ENCODE measurements at places on chromosomes 11 and 22. TPM values are rescaled to one million over a fixed set of nuclear protein-coding genes. Genes with fewer than 3 reads are reported as not detected.

DNA sequence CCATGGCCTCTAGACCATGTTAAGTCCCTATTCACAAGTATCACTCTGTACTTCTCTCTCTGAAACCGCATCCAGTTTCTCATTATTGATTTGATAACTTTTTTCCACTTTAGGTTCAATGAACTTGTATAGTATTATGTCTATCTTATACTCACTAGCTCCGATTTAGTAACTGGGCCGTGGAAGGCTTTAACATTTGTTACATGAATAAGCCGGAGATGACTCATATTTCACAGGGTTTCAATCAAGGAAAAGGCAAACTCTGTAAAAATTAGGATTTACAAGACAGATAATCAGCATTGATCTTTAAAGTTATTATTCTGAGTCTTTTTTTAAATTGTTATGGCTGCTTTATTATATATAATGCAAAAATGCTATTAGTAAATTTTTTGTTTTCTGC, 662.2 kb upstream of the CNTN5 start:
- DNase-seq: no peak
- no peak overlapping the region for H3K4me3 ChIP-seq
- no peaks in the 10 kb centered on the region for H3K4me1 ChIP-seq
- no peak overlapping the region for H3K27ac ChIP-seq
- no peaks in the 10 kb centered on the region for H3K36me3 ChIP-seq

MYO18B gene
- 0.45 TPM for total RNA-seq

RAB38 gene
- 14.2 TPM for total RNA-seq

- H3K27ac ChIP-seq: no peak overlapping the region
- no peak overlapping the region for H3K4me3 ChIP-seq
- peaks cover 34% of the 10 kb centered on the region for H3K4me1 ChIP-seq
- no peaks in the 10 kb centered on the region for H3K27me3 ChIP-seq
Observed at GRCh38 chr11:73325036-73325981, 17.2 kb downstream of the ARHGEF17 start.

- no peak overlapping the region for H3K27ac ChIP-seq
- no peaks in the 10 kb centered on the region for H3K36me3 ChIP-seq
- H3K27me3 ChIP-seq: no peaks in the 10 kb centered on the region
- peak overlapping the region; percentile 46 for H3K4me3 ChIP-seq
- H3K4me1 ChIP-seq: no peaks in the 10 kb centered on the region
Observed at GRCh38 chr22:38927033-38927781, 30.2 kb upstream of the APOBEC3A start.

WEE1 gene
- total RNA-seq: 149 TPM

DNA sequence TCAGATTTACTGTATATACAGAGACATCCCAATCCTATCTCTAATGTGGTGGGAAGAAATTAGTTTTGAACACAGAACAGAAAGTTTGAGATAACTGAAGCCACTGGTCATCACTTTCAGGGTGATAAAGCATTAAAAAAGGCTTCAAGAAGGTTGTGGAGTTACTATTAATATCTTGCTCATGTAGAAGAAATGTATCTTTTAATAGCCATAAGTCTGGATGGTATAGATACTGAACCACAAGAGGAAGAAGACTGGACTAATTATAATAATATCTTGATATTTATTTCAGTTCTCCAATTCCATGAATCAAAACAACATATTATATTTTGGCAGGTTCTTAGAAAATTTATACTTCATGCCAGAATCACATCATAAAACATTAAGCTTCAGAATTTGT, 137.1 kb downstream of the TMEM135 start:
- no peaks in the 10 kb centered on the region for H3K27me3 ChIP-seq
- no peak overlapping the region for H3K27ac ChIP-seq
- peaks cover 3% of the 10 kb centered on the region for H3K36me3 ChIP-seq

TYR gene
- total RNA-seq: not detected

DNA sequence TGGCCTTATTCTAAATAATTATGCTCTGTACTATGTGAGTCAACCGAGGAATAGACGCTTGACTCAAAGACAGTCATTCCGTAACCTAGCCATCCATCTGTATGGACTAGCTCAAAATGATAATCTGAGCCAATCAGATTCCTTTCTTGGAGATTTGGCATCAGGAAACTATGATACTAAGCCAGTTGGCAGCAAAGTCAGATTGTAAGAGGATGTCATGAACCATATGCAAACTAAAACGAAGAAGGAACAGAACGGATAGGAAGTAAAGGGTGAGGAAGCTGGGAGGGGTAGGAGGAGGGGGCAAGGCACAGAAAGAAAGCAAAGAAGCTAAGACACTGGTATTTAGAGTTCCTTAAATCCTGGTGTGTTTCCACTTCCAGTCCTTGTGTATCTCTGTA, 10.7 kb upstream of the SESN3 start:
- H3K4me1 ChIP-seq: peaks cover 16% of the 10 kb centered on the region
- H3K36me3 ChIP-seq: no peaks in the 10 kb centered on the region
- no peak overlapping the region for H3K27ac ChIP-seq

DNA sequence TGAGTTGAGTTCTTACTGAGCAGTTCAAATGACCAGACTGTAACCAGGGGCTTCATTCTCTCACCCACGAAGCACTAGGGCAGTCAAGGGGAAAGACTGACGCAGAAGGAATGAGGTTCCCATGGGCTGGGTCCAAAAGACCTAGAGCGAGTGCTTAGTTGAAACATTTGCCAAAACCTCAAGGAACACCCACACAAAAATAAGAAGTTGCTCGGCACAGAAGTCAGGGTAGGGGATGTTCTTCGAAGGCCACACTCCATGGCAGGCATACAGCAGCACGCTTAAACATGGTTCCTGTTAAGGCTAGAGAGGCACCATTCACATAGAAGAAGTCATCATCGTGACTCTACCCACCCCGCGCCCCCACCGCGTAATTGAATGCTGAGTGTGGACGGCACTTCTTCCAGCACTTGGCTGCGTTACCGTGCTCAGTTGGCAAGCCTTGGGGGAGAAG, 52.9 kb downstream of the TIMP3 start:
- H3K4me1 ChIP-seq: no peaks in the 10 kb centered on the region
- H3K4me3 ChIP-seq: no peak overlapping the region
- no peaks in the 10 kb centered on the region for H3K27me3 ChIP-seq
- no peak for DNase-seq

KRTAP5-8 gene
- not detected for total RNA-seq

DUSP18 gene
- total RNA-seq: 2.7 TPM

CASP5 gene
- not detected for total RNA-seq

DNA sequence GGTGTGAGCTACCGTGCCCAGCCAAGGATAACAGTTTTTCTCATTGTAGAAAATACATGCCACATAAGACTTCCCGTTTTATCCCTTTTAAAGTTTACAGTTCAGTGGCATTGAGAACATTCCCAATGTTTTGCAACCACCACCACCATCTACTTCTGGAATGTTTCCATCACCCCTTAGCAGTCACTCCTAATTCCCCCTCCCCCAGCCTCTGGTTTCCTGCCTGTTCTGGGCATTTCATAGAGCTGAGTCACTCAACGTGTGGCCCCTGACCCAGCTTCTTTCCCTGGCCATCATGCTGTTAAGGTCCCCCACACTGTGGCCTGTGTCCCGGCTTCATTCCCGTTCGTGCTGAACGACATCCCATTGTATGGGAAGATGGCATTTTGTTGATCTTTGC, 30.7 kb downstream of the FGF4 start:
- no peaks in the 10 kb centered on the region for H3K4me1 ChIP-seq
- H3K27ac ChIP-seq: no peak overlapping the region
- no peaks in the 10 kb centered on the region for H3K36me3 ChIP-seq

- H3K36me3 ChIP-seq: no peaks in the 10 kb centered on the region
- no peak overlapping the region for H3K27ac ChIP-seq
- no peaks in the 10 kb centered on the region for H3K4me1 ChIP-seq
- DNase-seq: no peak
Observed at GRCh38 chr22:48262596-48263430, 1500.4 kb downstream of the TBC1D22A start.

GRCh38 chr11:35012467-35013191, 96.2 kb downstream of the PDHX start:
- DNase-seq: no peak
- peaks cover 14% of the 10 kb centered on the region for H3K4me1 ChIP-seq
- no peaks in the 10 kb centered on the region for H3K27me3 ChIP-seq
- no peak overlapping the region for H3K27ac ChIP-seq
- H3K4me3 ChIP-seq: no peak overlapping the region

GRCh38 chr11:1011320-1011698, 25.2 kb downstream of the MUC6 start:
- H3K4me1 ChIP-seq: no peaks in the 10 kb centered on the region
- no peak for DNase-seq
- H3K4me3 ChIP-seq: no peak overlapping the region

DNA sequence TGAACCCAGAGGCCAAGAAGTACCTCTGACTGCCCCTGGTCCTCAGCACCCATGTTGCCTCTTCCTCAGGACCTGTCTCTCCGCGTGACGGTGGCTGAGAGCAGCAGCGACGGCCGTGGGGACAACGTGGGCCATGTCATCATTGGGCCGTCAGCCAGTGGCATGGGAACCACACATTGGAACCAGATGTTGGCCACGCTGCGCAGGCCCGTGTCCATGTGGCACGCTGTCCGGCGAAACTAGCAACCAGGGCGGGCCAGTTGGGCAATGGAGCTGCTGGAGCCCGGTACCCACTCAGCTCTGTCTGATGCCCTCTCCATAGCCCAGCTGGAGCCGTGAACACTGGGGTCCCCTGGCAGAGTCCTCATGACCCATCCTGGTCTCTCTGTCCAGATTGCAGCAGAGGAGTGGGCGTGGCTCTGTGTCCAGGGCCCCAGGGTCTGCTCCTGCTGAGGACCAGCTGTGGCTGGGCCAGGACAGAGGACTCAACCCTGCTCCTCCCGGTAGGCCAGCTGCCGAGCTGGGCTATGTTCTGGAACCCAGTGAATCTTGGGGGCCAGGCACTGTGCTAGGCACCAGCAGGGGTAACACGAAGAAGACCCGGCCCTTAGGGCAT, 8.0 kb upstream of the RHOD start:
- DNase-seq: no peak
- H3K4me3 ChIP-seq: no peak overlapping the region
- no peaks in the 10 kb centered on the region for H3K36me3 ChIP-seq
- no peak overlapping the region for H3K27ac ChIP-seq
- H3K4me1 ChIP-seq: no peaks in the 10 kb centered on the region

DNA sequence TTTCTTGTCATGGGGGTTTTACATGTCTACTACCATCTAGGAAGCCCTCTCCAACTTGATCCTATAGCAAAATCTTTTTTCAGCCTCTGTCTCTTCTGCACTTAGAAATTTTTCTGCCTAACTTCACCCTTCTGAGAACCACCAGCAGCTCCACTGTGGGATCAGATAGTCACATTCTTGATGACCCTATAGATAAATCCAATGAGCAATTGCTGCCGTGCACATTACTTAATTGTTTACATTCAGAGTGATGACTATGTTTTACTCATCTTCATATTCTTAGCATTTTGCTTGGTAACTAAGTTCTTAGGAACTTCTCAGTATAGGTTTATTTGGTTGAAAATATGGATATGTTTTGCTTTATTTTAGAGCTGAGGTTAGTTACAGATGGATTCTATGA, 12.4 kb upstream of the ETS1 start:
- no peak overlapping the region for H3K27ac ChIP-seq
- no peaks in the 10 kb centered on the region for H3K27me3 ChIP-seq
- H3K36me3 ChIP-seq: no peaks in the 10 kb centered on the region
- no peak for DNase-seq

GRCh38 chr22:29225422-29226090, 19.9 kb downstream of the EMID1 start:
- H3K36me3 ChIP-seq: no peaks in the 10 kb centered on the region
- H3K4me3 ChIP-seq: no peak overlapping the region
- no peak overlapping the region for H3K27ac ChIP-seq
- H3K27me3 ChIP-seq: 0 out of 2 replicates have a peak, but pooled peaks cover 3% of the 10 kb centered on the region
- no peak for DNase-seq

DNA sequence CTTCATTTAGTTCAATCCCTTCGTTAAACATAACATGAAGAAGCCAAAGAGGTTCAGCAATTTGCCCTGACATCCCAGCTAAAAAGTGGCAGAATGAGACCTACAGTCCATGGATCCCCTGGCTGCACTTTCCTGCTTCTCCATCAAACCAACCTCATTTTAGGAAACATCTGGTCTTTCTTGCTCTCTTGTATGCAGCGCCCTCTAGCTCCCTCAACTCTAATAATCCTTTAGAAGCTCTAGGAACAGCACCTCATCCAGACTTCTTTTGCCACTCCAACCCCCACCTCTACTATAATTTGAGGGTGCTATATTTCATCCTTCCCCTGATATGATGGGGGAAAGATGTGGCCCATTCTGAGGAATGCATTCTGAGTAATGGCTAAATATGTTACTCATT, 7.4 kb downstream of the CNTF start:
- peak; percentile 86 for DNase-seq
- no peak overlapping the region for H3K4me3 ChIP-seq
- no peaks in the 10 kb centered on the region for H3K27me3 ChIP-seq
- H3K36me3 ChIP-seq: no peaks in the 10 kb centered on the region

- H3K4me1 ChIP-seq: no peaks in the 10 kb centered on the region
- H3K36me3 ChIP-seq: no peaks in the 10 kb centered on the region
- DNase-seq: no peak
- no peaks in the 10 kb centered on the region for H3K27me3 ChIP-seq
Observed at GRCh38 chr22:36839356-36840073, 21.3 kb upstream of the NCF4 start.

SAA1 gene
- total RNA-seq: not detected

DNA sequence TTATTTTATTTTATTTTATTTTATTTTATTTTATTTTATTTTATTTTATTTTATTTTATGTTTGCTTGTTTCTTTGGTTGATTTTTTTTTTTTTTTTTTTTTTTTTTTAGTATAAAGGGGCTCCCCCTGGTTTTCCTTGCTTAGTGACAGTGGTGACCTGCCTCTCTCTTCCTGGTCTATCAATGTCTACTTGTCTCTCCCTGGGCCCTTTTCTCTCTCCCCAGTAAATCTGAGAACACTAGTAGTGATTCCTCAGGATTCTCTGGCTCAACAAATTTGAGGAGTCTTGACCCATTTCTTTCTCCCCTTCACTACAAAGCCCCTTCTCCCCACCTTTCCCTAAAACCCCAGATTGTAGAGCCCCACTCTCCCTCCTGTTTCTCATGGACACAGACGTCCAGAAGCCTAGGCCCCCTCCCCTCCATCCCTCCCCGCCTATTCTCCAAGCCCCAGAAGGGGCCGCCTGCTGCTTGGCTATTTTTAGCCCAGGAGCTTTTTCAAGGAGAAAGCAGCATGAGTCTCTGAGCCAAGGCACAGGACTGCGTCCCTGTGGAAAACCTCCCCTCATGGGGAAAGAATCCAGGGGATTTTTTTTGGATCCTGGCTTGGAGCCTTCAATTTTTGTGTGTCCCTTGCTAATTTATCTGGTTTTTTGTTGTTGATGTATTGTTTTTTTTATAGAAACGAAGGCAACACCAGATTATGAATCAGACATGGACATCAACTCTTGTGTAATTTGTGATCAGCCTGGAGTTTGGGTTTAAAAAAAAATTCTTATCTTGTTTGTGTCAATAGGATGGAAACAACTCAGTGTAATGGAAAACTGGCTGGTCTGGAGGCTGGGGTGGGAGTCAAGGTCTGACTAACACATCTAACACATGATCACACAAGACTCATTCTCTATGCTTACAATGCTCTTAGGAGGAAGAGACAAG, 17.5 kb upstream of the ACCSL start:
- peak; percentile 37 for DNase-seq
- H3K36me3 ChIP-seq: no peaks in the 10 kb centered on the region
- H3K4me3 ChIP-seq: 0 out of 2 replicates have a peak overlapping the region, but pooled peaks have one; percentile 27
- H3K27me3 ChIP-seq: no peaks in the 10 kb centered on the region

- H3K27ac ChIP-seq: no peak overlapping the region
- DNase-seq: no peak
Observed at GRCh38 chr11:26227883-26228502, 103.9 kb upstream of the ANO3 start.

Measured in GM23338 (cell line).